Caudate nucleus (tissue), 63 donors: ENCODE measurements at places on chromosomes 1 and 21.

GRCh38 chr1:92705446-92705845, 79.5 kb downstream of the EVI5 start:
- DNase-seq = no peak

DNA sequence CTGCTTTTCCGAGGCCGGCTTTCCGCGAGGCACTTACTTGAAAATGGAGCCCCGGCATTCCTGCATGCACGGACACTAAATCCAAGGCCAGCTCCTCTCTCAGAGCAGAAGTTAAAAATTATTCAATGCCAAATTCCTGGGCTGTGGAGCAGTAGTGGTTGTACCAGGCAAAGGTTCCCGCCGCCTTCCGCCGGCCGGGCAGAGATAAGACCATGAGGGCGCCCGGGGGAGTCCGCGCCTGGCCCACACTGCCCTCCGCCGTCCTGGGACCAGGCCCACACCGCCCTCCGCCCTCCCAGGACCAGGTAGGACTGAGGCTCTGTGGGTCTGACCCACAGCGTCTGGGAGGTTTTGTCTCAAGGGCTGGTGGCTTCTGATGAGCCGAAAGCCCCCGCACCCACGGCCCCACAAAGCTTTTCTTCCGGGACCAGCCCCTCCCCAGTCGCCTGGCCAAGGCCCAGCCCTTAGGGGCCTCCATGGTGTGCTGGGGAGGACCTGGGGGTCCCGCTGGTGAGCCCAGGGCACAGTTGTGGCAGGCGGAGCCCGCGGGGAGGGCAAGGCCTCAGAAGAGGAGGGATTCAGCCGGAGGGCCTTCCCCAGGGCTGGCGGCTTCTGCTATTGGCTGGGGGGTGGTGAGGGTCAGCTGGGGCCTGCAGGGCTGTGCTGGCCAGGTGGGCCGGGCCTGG, 12.7 kb upstream of the C1orf159 start:
- no peak for DNase-seq

DNA sequence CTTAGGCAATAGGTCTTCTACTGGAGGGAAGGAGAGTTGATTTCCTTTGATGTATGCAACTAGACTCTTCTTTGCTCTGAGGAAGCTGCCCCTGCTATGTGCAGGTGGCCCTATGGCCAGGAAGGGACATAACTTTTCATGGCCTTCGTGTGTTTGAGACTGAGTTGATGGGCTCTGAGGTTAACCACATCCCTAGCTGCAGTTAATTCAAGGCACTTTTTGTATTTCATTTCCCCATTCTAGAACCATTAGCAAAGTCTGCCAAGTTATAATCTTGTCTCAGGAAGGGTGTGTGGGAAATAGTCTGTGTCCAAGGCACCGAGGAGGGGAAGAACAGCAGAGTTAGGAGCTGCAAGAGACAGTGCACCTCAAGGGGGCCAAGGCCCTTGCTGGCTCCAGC, 2.5 kb downstream of the FCRL4 start:
- no peak for DNase-seq

GRCh38 chr1:217525773-217526490, 105.0 kb downstream of the GPATCH2 start:
- DNase-seq = no peak

GRCh38 chr1:77548285-77548684, 134.2 kb downstream of the ZZZ3 start:
- no peak for DNase-seq

DNA sequence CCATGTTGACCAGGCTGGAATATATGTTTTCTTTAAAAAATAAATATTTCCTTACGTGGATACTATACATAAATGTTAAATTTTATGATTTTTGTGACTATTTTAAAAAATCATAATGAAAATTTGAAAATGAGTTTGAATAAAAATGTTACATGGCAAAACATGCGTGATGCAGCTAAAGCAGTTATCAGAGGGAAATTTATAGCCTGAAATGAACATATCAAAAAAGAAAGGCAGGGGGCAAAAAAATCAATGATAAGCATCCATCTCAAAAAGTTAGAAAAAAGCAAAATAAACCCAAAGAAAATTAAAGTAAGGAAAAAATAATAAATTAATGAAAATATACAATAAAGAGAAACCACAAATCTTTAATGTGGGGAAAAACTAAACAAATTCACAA, 8.6 kb downstream of the CCSAP start:
- DNase-seq = no peak

DNA sequence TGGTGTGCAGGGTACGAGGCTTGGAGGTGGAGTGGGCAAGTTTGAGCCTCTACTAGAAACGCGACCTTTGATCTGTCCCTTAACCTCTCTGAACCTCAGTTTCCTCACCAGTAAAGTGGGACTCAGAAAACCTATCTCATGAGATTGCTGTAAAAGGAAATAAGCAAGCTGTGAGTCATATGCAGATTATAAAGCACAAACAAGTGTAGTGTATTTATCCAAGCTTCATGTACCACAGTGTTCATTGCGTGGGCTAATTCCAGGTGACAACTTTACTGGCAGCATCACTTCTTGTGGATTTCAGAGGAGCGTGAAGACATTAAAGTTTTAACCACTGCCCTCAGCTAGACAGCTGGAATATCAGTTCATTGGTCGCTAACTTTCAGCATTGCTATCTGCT, 44.4 kb downstream of the ZNF697 start:
- DNase-seq = no peak

GRCh38 chr21:42465008-42465802, 30.8 kb downstream of the RSPH1 start:
- DNase-seq = no peak

DNA sequence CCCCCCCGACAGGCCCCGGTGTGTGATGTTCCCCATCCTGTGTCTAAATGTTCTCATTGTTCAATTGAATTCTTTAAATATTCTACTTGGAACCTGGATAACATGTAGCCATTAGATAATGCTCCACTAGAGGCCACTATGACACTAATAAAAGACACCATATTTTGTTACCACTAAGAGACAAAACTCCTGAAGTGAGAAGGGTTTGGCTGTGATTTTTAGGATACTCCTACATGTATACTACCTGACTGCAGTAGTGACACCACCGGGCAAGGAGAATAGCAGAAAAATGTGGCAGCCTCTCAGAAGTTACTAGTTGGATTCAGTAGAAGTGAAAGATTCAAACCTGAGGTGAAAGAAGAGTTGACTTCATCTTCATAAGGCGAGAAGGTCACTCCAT, 36.0 kb downstream of the F5 start:
- no peak for DNase-seq

DNA sequence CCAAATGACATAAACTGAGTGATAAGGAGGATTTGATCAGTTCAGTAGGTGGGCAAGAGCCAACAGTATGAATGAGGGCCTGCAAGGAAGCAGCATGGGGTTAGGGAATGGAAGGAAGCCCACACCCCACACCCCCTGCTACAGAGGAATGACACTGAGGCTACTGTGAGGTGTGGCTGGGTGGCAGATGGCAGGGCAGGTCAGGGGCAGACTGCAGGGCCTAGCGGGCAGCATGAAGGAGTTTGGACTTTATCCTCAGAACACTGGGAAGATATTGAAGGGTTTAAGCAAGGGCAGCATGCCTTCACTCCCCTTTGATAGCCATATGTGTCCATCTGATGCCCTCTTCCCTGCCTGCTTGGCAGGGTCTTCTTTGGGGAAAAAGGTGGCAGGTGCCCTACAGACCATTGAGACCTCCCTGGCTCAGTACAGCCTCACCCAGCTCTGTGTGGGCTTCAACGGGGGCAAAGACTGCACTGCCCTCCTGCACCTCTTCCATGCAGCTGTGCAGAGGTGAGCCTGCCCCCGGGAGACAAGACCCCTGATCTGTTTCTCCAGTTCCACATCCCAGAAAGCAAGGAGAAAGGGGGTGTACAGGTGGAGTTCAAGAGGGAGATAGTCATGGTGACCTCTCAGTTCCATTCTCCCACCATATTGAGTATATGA, 4.1 kb upstream of the LENEP start:
- DNase-seq = no peak

DNA sequence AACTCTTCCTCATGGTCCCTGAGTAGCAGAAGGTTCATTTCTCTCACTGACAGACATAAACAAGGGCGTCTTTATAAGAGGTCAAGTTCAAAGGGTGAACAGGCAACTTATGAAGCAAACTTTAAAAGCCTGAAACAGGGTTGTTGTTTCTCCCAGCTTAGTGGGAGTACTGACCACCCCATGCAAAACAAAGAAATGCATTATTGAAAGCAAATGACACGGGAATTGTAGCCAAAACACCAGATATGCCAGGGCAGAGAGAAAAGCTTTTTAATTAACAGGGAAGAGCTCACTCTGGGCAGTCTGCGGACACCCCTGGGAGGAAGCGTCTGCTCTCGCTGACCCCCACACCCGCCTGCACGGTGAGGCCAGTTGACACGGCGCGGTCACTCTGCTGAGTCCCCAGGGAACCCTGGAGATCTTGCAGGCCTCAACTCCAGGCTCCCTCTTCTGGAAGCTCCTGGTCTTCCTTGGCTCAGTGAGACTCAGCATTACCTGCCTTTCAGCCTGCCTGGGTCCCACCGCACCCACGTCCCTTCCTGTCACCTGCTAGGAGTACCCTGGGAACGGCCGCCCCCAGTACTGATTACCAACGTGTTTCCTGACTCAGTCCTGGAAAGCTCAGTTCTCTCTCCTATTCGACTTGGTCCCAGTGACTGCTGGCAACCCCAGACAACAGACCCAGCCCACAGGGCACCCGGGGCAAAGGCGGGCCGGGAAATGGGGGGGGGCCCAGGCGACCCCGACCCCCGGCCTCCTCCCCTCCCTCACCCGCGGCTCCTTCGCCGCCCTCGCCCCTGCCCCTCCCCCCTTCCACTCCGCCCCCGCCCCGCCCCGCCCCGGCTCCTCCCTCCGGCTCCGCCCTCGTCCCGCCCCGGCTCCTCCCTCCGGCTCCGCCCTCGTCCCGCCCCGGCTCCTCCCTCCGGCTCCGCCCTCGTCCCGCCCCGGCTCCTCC, 972 bp downstream of the CFAP410 start:
- DNase-seq = peak; percentile 75

DNA sequence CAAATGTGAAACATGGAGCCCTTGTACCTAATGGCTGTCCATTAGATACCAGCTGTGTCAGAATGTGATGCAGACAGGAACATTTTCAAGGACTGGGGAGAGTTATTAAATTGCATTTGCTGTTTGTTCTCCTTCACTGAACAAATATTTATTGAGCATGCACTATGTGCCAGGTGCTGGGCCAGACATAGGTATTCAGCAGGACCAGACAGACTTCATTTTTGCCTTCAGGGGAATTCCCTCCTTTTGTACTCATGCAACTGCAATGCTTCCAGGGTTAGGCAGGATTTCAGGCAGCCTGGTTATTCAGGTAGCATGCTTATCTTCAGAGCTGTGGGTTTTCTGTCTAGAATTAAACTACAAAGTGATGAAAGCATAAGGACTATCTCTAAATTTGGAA, 64.2 kb upstream of the SMYD2 start:
- DNase-seq = no peak

GRCh38 chr1:12275370-12275769, 45.5 kb downstream of the VPS13D start:
- no peak for DNase-seq

DNA sequence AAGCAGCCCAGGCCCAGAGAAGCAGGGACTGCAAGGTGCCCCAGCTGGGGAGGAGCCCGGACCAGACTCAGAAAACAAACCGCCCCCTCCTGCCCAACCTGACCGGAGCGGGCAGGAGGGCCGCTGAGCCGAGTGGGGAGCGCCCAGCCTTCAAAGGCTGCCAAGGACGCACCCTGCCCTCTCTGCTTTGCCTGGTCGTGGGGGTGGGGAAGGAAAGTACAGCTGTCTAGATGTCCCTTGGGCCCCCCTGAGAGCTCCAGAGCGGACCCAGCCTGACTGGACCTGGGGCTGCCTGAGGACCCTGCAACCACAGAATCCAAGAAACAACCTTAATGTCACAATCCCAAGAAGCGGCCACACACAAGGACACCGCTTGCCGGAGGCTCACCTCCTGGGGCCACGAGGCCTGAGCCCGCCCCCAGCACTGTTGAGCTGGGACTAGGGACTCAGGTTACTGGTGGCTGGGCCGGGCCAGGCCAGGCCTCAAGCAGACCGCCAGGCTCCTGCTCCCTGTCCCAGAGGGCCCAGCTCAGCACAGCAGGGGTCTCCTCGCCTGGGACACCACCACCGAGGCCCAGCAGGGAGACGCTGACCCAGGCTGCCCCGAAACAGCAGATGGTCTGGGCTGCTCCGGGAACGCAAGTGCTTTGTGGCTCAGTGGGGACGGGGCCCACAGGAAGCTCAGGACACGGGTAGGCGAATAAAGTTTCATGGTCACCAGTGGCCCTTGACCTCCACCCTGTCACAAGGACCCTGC, 1.4 kb downstream of the DVL1 start:
- DNase-seq = no peak

DNA sequence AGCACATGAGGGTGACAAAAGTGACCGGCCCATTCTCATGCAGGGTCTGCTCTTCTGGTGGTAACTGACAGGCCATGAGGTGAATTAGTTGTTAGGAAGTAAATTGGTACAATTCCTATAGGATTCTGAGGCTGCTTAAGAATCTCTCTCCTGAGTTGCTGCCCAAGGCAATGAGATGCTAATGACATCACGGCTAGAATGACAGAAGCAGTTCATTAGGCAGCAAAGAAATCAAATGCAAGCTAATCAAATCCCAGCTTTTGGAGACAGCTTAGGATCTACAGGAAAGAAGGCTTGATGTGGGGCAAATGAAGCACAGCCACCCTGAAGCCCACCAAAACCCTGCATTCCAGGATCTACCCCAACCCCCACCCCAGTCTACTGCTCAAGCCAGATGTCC, 265.2 kb downstream of the ASTN1 start:
- no peak for DNase-seq

- no peak for DNase-seq
These were observed 132.3 kb downstream of the GABPA start for GRCh38 chr21:25867061-25867460.

DNA sequence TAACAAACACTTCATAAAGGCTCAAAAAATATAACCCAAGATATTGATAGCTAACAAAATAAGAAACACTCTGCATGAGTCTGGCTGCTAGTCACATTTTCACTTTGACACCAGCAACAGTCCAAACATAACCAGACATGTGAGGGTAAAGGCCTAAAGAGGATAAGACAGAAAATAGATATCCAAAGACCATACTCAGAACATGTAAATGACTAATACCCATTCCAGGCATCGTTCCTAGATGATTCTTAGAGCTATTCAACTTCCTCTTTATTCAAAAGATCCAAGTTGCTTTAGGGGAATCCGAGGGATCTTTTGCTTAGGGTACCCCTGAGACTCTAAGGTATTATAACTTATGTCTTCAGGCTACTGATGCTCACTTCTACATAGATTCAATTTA, 5.1 kb downstream of the COL24A1 start:
- no peak for DNase-seq

- DNase-seq = no peak
These were observed 47.2 kb upstream of the TSNAX start for GRCh38 chr1:231481289-231481688.

DNA sequence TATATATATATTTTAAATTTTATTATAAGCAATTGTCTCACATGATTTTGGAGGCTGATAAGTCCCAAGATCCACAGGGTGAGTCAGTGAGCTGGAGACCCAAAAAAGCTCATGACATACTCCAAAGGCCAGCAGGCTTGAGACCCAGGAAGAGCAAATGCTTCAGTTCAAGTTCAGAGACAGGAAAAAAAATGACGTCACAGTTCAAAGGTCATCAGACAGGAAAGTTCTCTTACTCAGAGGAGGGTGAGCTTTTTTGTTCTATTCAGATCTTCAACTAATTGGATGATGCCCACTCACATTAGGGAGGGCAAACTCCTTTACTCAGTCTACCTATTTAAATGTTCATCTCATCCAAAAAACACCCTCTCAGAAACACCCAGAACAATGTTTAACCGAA, 18.2 kb downstream of the RXRG start:
- DNase-seq = no peak
